ENCODE measurements at places on chromosomes 16 and 17. TPM values are rescaled to one million over a fixed set of nuclear protein-coding genes. Genes with fewer than 3 reads are reported as not detected.

MSLN gene
- not detected for total RNA-seq

CDC6 gene
- 21.8 TPM for total RNA-seq

RNF213 gene
- 498 TPM for total RNA-seq

CCDC78 gene
- total RNA-seq = 4.6 TPM

BCL6B gene
- total RNA-seq = not detected

LDHD gene
- total RNA-seq = 1.4 TPM

NATD1 gene
- 4.4 TPM for total RNA-seq

AIPL1 gene
- total RNA-seq = 0.34 TPM

LRRC75A gene
- total RNA-seq = 0.33 TPM

TOM1L1 gene
- 91.2 TPM for total RNA-seq

KRTAP9-4 gene
- total RNA-seq = not detected

CD7 gene
- under 0.01 TPM for total RNA-seq
